Stimulated activated CD8-positive, alpha-beta memory T cell treated with anti-CD3 and anti-CD28 coated beads, Interleukin-2, amount 100 ng/mL, for 48 hours (primary cell): ENCODE measurements at places on chromosomes 7 and 10.

DNA sequence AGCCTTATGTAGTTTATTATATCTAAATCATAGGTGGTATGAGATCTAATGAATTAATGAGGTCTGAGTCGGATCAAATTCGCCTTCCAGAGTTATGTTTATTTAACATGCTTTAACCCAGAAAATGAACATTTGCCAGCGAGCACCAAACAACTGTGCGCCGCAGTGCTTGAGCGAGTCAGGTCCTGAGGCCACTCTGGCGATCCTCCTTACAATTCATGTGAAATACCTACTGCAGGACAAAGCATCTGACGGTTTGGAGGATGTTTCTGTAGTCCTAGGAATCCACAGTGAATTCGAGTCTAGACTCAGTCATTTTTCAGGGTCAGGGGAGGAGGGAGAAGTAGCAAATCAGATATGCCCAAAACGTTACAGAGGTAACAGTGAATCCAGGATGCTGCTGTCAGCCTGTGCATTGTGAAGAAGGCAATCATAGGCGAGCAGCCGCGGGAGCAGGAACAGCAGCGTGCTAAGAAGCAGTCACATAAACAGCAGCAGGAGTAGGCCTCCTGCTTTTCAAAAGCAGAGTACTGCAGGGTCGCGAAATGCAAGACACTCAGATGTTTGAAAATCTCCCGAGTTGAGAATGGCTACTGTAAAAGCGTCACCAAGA, 120.2 kb downstream of the CACNB2 start:
- DNase-seq: no peak

DNA sequence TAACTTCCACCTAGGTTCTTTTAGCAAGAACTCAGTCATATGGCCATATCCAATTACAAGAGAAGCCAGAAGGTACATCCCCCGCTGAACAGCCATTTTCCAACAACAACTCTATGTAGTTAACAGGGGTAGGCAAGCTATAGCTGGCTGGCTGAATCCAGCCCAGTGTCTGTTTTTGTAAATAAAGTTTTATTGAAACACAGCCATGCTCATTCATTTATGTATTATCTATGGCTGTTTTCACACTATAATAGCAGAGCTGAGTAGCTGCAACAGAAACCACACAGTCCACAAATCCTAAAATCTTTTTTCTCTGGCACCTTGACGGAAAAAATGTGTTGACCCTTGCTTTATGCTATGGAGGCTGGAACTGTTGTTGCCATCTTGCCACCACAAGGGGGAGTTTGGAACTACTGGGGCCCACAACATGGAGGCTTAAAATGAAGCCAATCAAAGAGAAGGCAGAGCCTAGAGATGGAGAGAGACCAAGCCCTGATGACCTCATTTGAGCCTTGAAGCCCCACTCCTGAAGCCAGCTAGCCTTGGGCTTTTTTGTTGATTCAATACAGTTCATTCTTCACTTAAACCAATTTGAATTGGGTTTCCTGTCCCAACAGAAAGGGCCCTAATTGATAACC, 33.3 kb upstream of the XPNPEP1 start:
- no peak for DNase-seq

DNA sequence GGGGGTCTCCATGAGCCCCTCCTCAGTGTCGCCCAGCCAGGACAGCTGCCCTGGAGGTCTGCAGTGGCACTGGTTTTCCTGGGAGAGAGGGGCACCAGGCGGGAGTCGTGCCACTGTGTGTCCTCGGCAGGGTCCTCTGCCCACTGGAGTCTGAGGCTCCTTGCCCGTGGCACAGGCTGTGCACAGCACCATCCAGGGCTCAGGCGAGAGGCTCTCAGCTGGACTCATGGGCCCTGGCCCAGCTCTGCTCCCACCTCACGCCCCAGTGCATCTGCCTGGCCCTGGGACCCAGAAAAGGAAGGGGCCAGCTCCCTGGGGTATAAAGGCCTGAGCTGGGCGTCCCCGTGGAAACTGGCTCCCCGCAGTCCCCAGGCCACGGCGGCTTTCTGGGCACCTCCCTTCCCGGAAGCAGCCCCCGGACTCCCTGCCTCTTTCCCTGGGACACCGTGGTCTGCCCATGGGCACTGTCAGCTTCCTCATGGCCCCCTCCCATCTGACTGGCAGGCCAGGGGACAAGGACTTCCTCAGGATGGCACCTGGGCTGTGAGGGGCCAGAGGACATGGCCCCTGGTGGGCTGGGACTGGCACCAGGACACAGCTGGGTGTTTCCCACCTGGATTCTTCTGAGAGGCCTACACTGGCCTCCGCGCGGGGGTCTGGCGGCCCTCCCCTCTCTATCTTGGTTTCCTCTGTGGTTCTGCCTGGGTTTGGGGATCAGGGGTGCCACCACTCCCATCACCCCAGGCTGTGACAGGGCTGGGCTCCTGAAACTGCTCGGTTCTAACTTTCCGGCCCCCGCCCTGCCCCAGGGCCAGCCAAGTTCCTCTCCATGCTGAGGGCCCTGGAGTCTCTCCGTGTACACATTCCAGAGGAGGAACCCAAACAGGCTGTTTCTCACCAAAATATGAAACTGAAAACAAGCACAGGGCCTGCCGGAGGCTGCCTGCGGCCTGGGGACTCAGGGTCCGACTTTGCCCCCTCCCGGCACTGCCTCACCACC, 5.5 kb downstream of the FOXL3 start:
- DNase-seq: no peak

GRCh38 chr7:30478349-30479201, at the start of gene NOD1:
NOD1 (minus strand) TSS chr7:30478784; CDS start chr7:30456921, 21,863 bp downstream.
- peak; percentile 57 for DNase-seq

DNA sequence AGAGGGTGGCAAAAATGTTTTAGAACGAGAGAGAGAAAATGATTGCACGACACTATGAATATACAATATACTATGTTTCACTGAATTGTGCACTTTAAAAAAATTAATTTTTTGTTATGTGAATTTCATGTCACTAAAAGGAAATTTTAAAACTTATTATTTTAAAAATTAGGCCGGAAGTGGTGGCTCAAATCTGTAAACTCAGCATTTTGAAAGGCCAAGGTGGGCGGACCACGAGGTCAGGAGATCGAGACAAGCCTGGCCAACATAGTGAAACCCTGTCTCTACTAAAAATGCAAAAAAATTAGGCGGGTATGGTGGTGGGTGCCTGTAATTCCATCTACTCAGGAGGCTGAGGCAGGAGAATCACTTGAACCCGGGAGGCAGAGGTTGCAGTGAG, 642.5 kb downstream of the XPNPEP1 start:
- DNase-seq: no peak

DNA sequence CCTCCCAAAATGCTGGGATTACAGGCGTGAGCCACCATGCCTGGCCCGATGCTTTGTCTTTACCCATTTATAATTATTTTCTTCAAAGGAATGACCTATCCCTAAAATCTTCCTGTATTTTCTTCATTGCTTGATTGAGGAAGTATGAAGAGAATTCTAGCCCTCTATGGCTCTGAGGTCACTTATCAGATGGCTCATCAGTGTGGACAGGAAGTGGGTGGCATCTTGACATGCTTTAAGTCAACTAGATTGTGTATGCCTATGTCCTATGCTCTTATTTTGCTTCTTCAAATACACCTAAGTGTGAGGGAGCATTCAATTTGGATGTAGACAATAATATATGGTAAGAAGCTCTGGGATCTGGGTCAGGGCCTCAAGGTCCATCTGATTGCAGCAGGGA, 1020.5 kb downstream of the LRMDA start:
- no peak for DNase-seq

DNA sequence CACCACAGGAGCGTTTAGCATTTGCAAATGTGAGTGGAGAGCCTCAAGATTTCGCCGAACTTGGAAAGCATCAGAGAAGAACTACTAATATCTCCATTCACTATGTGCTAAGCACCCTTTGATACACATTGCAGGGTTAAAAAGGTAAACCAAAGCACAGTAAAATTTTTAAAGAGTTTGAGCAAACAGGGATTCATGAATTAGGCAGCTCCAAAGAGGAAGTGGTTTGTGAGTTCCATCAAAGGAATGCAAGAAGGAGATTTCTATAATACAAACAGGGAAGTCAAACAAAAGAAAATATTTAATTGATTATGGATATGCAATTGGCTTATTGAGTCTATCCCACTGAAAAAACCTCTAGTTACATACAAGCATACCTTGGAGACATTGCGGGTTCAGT, 81.1 kb upstream of the TMEM72 start:
- DNase-seq: no peak
